ENCODE measurements at places on chromosomes 3 and 15.
A peak's percentile ranks its signal among the peaks of the same experiment; 100 is the strongest.

DNA sequence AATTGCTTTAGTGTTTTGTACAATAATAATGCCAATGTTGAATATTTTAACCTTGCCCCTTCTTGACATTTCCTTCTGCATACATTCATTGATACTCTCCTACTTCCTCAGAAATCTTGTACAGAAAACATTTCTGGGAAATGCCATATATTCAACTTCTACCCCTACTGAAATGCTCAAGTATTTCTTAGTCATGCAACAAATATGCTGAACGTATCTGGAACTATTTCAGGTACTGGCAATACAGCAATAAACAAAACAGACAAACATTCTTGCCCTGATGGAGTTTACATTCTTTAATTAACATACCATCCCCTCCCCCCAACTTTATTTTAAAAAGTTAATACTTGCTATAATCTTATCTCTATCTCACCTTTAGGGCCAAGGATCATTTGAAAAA, 147.2 kb downstream of the STAG1 start:
- DNase-seq: no peak

DNA sequence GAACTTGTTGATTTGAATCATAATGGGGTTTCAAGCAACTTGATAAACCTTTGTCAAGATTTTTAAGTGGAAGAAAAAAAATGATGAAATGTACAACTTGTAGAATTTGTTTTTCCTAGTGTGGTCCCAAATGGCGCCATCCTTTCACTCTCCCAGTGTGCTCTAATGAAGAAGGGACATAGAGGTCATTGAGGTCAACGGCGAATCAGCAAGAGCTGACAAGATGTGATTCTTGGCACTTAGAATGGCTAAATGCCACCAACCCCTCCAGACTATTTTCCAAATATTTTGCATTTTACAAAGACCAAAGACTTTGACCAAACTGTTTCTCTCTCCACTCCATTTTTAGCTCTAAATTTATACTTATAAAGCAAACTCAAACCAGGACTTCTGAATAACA, 320.2 kb upstream of the MME start:
- no peak for DNase-seq

DNA sequence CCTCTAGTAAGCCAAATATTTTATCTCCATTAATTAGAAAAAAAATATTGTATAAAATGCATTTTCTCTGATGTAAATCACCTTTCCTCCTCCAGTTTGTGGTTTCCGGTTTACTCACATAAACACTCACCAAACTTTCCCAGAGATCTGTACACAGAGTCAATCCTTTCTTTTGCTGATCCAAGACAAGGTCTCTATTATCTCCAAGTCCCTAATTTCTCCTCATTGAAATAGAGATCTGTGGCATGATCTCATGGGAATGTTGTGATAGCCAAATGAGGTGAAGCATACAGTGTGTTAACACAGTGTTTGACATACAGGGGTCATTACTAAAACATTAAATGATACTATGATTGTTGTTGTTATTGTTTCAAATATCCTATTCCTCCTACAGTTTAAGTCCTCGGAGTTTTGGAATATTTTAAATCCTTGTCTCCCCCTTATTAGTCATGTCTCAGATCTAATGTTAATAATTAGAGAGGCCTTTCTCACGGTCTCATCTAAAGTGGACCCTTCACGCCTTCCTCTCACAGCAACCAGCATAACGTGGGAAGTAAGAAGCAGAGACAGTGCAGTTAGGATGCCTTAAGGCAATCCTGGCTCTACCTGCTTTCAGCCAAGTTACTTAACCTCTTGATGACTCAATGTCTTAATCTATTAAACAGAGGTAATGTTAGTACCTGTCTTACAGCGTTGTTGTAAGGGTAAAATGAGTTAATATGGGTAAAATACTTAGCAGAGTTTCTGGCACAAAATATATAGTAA, 333.3 kb downstream of the GRM7 start:
- no peak for DNase-seq

GRCh38 chr15:85383470-85384148, 3.2 kb downstream of the AKAP13 start:
- no peak for DNase-seq

DNA sequence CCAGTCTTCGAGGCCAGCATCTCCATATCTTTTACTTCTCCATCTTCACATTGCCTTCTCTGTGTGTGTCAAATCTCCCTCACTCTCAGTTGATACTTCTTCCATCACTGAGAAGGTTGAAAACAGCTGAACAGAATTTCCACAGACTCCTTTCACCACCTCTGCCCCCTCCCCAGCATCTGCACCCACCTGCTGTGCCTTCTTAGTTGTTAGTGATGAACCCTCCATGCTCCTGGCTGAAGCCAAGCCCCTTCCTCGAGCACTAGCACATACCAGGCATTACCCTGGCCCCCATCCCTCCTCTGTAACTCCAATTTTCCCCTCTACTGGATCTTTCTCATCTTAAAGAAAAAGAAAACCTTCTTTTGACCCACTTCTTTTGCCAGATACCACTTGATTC, 27.8 kb upstream of the ESYT3 start:
- no peak for DNase-seq

DNA sequence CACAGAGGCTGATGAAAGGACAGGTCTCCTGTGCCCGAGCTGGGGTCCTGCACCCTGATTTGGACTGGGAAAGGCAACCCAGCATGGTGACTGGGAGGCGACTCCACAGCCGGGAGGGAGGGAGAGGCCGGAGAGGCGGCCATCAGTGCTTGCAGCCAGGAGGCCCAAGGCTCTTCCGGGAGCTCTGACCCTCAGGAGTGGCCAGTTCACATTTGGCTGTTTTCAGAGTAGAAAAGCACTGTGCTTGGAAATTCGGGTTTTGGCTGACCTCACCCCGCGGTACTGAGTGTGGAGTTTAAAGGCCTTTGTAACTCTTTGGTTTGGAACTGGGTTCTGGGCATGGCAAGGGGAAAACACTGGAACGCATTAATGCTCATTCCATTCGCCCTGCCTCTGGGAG, 31.9 kb downstream of the SMAD6 start:
- no peak for DNase-seq

GRCh38 chr3:57951066-57951882, 56.9 kb upstream of the FLNB start:
- DNase-seq: peak; percentile 82

GRCh38 chr15:63156755-63157117, 541 bp downstream of the RPS27L start:
- DNase-seq: no peak

- peak; percentile 22 for DNase-seq
Measured at GRCh38 chr3:64880916-64881315, 193.1 kb upstream of the ADAMTS9 start.

- no peak for DNase-seq
Measured at GRCh38 chr3:178085817-178086123, 450.5 kb upstream of the KCNMB2 start.

DNA sequence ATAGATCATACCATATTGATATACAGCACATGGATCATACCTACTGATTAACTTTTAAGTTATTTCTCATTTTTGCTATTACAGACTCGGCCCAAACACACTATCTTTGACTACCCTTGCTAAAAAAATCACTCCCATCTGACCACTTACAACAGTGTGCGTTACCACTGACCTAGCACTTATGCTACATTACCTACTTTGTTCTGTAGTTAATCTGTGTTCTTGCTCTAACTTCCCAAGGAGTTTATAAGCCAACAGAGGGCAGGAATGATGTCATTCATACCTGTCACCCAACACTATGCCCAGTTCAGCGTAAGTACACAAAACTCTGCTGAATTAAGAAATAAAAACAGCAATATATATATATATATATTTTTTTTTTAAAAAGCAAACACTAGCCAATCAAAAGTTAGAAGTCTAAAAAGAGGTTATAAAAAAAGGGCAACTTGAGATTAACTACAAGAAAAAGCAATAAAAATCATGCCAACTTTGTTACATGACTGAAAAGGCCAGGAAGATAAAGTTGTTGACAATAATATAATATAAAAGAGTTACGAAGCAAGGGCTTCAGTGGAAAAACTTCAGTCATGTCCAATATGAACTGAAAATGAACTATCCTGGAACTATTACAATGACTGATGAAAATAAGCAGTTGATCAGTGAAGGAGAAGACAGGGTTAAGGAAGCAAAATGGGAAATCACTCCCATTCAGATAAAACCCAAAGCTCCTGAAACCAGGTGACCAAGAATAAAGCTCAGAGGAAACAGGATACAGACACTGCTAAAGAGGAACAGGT, 33.6 kb downstream of the EDC3 start:
- DNase-seq: no peak

DNA sequence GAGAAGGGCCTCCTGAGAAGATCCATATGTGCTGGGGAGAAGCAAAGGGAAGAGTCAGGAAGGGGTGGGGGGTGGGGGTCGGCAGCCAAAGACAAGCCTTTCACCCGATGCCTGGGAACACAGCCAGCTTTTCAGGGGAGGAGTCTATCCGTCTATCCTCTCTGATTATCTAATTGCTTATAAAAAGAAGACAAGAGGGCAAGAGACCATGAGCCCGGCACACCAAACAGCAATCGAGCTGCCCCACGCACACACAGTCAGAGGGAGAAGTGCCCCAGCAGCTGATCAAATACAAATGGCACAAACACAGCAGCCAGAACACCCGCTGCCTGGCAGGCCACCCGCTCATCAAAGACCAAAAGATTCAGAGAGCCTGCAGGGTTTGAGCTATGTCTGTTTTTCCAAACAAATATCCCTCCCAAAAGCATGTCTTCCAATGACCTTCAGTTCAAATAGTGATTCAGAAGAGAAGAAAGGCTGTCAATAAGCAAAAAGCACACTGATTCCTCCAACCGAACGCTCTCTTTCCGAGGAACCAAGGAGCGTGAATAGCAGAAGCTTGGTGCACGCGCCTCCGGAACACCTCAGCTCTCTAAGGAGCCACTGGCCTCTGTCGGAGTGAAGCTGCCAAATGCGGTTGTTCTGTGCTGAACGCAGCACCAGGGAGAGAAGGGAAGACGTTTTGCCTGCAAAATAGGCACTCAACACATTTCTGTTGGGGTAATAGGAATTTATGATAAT, 419.2 kb downstream of the OCA2 start:
- DNase-seq: no peak

- DNase-seq: no peak
Measured at GRCh38 chr3:188133646-188134045, 20.3 kb upstream of the LPP start.

DNA sequence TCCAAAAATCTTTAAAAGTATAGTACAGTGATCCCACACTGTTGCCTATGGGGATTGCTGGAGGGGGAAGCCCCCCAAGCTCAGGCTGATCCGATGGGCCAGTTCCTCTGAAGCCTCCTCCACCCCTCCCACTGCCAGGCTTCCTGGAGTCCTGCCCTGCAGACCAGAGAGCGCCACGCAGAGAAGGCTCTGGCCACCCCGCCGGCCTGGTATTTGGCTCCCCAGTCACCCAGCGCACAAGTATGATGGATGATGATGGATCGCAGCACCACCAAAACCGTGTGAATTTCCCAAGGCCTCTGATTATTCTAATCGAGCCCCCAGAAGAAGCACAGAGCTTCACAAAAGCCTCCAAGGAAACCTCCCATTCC, 259.0 kb downstream of the MECOM start:
- no peak for DNase-seq

All from pulmonary artery endothelial cell (primary cell).